Uterus (tissue), 4 donors: ENCODE measurements at places on chromosomes 16 and 17.

DNA sequence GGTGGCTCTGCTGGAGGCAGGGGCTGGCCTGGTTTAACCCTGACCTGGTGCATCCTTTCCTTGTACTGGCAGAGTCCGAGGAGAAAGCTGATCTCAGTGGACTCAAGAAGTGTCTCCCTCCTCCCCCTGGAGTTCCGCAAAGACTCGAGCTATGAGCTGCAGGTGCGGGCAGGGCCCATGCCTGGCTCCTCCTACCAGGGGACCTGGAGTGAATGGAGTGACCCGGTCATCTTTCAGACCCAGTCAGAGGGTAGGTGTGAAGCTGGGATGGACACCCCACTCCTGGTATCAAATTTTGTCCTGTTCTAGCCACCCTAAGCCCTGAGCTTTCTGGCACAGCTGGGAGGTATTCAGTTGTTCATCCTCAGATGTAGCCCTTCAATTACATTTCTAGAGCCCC lies 42.5 kb downstream of the IL21R start:
- H3K36me3 ChIP-seq = no peaks in the 10 kb centered on the region
- H3K27me3 ChIP-seq = no peaks in the 10 kb centered on the region
- no peak for DNase-seq
- no peak overlapping the region for H3K27ac ChIP-seq
- H3K4me1 ChIP-seq = no peaks in the 10 kb centered on the region

DNA sequence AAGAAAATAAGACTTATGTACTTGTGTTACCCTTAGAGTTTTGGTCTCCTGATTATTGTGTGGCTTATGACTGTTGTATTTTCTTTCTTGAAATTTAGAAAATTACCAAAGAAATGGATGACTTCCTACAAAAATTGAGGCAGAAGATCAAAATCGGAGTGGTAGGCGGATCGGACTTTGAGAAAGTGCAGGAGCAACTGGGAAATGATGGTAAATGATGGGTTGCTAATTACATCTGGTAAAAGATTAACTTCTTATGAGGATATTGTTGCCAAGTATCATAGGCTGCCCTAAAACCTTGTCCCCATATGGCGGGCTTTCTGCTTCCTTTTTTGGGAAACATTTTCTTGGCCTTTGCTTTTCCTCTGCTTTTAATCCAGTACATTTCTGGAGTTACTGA lies 4.1 kb downstream of the PMM2 start:
- H3K27me3 ChIP-seq = no peaks in the 10 kb centered on the region
- H3K36me3 ChIP-seq = no peaks in the 10 kb centered on the region
- H3K4me3 ChIP-seq = no peak overlapping the region
- no peak overlapping the region for H3K27ac ChIP-seq
- no peak for DNase-seq

DNA sequence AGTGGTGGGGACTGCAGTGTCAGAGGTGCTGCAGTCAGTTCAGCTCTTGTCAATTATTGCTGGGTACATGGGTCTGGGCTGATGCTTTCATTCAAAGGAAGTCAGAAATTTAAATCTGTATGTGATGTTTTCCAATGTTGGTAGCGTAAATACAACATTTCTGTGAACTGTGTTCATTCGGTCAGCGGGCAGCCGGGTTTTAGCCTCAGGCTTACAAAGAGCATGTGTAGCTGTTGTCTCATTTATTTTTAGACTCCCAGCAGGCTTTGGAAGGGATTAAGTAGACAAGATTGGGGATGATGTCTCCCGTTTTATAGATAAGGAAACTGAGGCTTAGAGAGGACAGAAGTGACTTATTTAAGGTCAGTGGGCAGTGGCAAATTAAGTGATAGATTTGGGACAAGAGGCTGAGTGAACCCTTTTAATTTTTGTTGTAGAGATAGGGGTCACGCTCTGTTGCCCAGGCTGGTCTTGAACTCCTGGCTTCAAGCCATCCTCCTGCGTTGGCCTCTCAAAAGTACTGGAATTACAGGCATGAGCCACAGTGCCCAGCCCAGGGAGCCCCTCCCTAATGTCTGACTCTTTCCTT lies 8.1 kb downstream of the AQP8 start:
- H3K4me1 ChIP-seq = no peaks in the 10 kb centered on the region
- H3K27me3 ChIP-seq = no peaks in the 10 kb centered on the region
- no peaks in the 10 kb centered on the region for H3K36me3 ChIP-seq

DNA sequence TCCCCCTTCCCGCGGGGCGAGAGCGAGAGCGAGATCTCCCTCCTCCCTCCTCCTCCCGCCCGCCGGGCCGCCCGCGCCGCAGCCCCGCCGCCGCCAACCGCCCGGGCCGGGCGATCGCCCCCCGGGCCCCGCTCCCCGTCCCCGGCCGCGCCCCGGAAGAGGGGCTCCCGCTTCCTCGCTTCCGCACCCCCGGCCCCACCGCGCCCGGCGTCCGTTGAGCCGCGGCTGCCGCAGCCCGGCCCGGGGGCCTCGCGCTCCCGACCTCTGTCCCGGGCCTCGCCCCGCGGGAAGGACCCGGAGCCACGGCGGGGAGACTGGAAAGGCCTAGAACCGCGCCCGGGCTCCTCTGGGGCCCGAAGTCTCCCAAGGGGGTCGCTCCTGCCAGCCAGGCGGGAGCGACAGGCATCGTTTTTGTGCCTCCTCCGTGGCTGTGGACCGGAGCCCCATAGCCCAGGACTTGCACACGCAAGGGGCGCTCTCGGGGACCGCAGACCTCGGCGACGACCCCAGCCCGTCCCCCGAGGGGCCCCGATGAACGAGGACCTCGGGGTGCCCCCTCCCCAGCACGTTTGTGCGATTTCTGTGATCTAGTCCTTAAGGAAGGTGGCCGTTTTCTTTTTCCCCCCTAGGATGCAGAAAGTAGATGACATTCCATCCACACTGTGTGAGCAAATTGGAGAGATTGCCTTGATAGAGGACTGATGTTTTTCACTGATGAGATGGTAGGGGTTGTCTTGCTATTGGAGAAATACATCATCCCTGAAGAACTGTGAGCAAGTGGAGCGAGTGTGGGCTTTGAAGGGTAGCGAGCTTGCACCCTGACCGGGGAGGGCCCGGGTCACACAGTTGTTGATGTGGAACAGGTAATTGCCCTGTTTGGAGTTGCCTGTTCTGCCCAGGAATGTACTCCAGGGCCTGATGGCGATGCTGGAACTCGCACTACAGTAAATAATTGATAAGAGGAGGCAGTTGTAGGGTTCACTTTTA lies 611 bp downstream of the BANP start:
- no peaks in the 10 kb centered on the region for H3K27me3 ChIP-seq
- H3K27ac ChIP-seq = peak overlapping the region; percentile 98
- no peak for DNase-seq
- H3K4me3 ChIP-seq = peak overlapping the region; percentile 98
- H3K4me1 ChIP-seq = no peaks in the 10 kb centered on the region
